ENCODE measurements at places on chromosomes 6 and 20.

DNA sequence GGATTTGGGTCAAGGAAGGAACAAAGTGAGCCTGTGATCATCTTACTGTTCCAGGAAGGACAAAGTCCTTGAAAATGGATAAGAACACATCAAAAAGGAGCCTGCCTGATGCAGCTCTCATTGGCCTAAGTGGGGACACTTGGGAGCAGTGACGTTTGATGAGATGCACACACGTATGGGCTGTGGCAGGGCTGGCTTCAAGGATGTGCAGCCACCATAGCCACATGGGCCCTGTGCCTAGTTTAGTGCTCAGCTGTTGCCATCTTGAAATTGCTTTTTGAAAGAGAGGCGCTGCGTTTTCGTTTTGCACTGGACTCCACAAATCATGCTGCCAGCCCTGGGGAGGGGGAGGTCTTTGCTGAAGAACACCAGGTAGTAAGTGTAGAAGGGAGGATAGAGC, 6.6 kb upstream of the NPEPL1 start:
- no peak for DNase-seq

- peak; percentile 53 for DNase-seq
Observed at GRCh38 chr20:43844778-43845614, 69.7 kb upstream of the TOX2 start.

- no peak for DNase-seq
Observed at GRCh38 chr6:56868687-56869086, 86.2 kb upstream of the BEND6 start.

GRCh38 chr20:62666736-62667529, 24.6 kb downstream of the SLCO4A1 start:
- no peak for DNase-seq

DNA sequence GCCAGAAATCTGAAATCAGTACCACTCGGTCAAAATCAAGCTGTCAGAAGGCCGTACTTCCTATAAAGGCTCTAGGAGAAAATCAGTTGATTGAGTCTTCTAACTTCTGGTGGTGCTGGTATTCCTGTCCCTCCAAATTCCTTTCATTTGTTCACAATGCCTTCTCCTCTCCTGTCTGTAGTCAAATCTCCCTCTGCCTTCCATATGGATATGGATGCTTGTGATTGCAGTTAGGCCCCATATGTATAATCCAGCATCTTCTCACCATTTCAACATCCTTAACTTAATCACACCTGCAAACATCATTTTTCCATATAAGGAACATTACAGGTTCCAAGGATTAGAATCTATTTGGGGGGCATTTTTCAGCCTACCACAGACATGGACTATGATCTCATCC, 287.8 kb upstream of the THEMIS start:
- no peak for DNase-seq

- DNase-seq: peak; percentile 57
Observed at GRCh38 chr6:159074120-159074684, 29.4 kb upstream of the TAGAP start.

- no peak for DNase-seq
Observed at GRCh38 chr6:144349690-144350527, 64.8 kb downstream of the UTRN start.

- no peak for DNase-seq
Observed at GRCh38 chr20:49544535-49544934, 23.4 kb downstream of the PTGIS start.

- DNase-seq: no peak
Observed at GRCh38 chr20:38730167-38730988, 6.1 kb downstream of the SLC32A1 start.

DNA sequence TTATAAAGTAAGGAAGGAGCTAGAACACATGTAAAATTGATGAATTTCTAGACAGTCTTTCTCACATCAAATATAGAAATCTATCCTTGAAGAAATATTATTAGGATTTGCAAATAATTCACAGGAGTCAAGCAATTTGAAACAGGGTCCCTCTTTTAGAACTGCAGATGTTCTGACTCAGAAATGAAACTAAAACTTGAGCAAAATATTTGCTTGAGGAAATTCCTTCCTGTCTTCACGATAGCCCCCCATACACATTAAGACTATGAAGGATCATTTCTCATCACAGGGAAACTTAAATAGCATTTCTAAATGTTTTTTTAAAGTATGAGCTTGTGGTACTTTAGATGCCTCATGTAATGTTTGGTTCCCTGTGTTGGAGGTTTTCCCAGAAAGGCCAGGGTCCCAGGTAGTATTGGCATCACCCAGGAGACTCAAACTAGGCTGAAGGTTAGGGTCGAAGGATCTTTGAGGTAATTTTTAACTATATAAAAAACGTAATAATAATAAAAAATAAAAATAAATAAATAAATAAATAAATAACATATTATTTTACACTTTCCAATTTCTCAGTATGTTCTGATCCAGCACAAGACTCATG, 144.0 kb upstream of the TBX18 start:
- no peak for DNase-seq

DNA sequence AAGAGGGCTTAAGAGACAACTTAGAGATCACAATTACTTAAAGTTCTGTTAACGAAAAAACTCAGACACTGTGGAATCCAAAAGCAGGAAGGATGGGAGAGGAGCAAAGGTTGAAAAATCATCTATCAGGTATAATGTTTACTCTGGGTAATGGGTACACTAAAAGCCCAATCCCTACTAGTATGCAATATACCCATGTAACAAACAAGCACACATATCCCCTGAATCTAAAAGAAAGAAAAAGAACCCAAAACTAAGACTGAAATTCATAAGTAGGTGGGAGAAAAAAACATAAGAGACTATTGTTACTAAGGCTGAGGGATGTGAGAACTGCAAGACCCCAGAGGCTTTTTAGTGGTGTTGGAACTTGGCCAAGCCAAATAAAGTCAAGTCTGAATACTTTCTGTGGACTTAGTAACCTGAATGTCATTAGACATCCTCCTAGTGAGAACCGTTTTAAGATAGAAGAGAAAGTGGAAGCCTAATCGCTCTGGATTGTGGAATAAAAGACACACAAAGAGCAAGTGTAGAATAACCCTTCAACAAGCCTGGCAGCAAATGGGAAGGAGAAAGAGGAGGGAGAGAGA, 189.4 kb upstream of the RNF217 start:
- peak; percentile 19 for DNase-seq

GRCh38 chr6:45631396-45631795, 253.7 kb upstream of the SUPT3H start:
- DNase-seq: no peak

Measured in NCI-H1417 (cell line).